ENCODE measurements at places on chromosomes 13 and 19.

GRCh38 chr13:21537105-21537504, 66.9 kb downstream of the MICU2 start:
- no peak for DNase-seq

- DNase-seq: no peak
Observed at GRCh38 chr13:71603255-71603654, 263.7 kb downstream of the DACH1 start.

DNA sequence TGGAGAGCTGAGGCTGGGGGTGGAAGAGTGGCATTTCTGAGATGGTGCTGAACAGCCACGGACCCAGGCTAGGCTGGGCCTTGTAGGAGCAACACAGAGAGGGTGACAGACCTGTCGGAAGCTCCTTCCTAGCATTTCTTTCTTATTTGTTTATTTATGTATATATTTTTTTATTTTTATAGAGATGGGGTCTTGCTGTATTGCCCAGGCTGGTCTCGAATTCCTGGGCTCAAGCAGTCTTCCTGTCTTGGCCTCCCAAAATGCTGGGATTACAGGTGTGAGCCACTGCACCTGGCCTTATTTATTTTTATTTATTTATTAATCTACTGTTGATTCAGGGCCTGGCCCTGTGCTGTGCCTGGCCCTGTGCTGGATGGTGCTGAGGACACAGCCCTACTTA, 6.5 kb downstream of the CIC start:
- no peak for DNase-seq

GRCh38 chr19:6667114-6667627, 2.8 kb downstream of the TNFSF14 start:
- no peak for DNase-seq

DNA sequence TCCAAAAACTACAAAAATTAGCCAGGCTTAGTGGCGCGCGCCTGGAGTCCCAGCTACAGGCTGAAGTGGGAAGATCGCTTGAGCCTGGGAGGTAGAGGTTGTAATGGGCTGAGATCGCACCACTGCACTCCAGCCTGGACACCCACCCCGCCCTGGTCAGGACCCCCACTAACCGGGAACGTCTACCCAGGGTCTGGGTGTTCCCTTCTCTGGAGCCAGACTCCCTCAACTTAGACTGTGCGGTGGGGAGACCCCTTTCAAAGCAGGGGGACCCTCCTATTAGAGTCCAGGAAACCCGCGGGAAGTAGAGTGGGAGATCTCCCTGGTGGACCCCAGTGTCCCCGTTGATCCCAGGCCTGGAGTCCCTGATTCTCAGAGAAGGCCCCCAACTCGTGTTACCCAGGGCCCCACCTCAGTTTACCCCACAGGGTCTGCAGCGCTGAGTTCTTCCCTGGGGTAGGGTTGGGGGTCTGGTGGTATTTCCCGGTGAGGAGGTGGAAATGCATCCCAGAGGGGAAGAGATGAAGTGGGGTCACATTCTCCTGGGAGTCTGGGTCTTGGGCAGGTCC, 6.1 kb upstream of the ARRDC2 start:
- DNase-seq: no peak

GRCh38 chr19:29943615-29944014, 1.6 kb downstream of the URI1 start:
- no peak for DNase-seq

GRCh38 chr13:52009946-52010345, 1.3 kb downstream of the ATP7B start:
- DNase-seq: no peak

- DNase-seq: no peak
Observed at GRCh38 chr13:94557684-94558235, 38.2 kb downstream of the TGDS start.

GRCh38 chr13:94318418-94318817, 161.1 kb downstream of the DCT start:
- DNase-seq: no peak

DNA sequence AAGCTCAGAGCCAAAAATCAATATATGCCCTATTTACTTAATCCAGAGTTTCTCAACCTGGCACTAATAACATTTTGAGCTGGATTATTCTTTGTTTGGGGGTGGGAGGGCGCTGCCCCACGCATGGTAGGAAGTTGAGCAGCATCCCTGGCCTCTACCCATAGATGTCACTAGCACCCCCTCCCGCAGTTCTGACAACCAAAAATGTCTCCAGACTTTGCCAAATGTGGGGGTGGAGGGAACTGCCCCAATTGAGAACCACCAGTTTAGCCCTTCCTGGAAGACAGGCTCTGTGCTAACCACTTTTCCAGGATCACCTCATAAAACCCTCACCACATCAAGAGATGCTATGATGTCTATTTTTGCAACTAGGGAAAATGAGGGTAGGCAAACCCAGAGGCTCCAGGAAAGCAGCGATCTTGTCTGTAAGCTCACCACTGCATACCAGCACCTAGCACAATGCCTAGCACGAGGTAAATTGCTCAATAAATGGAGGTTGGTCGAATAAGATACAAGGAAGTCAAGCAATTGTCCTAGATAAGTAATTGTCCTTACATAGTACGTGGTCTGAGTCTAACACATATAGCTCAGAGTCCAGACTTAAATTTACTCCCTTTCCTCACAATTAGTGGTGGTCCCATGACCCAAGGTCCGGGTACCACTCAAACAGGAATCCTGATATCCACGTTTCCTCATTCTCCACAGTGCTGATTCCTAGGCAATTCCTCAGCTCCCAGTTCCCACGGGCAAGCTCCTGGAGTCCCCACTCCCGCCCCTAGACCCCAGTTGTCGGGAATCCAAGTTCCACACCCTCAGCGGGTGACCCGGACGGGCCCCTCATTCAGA, 892 bp downstream of the TRIR start:
- no peak for DNase-seq

DNA sequence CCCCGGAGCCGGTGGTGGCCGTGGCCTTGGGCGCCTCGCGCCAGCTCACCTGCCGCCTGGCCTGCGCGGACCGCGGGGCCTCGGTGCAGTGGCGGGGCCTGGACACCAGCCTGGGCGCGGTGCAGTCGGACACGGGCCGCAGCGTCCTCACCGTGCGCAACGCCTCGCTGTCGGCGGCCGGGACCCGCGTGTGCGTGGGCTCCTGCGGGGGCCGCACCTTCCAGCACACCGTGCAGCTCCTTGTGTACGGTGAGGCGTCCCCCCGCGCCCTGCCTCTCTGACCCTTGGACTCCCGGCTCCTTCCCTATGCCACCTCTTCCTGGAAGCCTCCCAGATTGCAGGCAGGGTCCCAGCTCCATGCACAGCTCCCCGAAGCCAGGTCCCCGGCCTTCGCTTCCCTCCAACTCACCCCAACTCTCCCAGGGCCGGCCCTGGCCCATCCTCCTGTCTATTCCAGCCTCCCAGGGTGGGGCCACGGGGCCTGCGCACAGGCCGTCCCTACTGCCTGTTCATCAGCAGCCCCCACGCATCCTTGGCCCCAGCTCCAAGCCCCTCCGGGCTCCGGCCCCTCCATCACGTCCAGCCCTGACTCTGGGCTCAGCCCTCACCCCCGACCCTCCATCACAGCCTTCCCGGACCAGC, 1.7 kb downstream of the MADCAM1 start:
- DNase-seq: no peak

- peak; percentile 16 for DNase-seq
Observed at GRCh38 chr13:45393941-45394570, 24.1 kb downstream of the SLC25A30 start.

DNA sequence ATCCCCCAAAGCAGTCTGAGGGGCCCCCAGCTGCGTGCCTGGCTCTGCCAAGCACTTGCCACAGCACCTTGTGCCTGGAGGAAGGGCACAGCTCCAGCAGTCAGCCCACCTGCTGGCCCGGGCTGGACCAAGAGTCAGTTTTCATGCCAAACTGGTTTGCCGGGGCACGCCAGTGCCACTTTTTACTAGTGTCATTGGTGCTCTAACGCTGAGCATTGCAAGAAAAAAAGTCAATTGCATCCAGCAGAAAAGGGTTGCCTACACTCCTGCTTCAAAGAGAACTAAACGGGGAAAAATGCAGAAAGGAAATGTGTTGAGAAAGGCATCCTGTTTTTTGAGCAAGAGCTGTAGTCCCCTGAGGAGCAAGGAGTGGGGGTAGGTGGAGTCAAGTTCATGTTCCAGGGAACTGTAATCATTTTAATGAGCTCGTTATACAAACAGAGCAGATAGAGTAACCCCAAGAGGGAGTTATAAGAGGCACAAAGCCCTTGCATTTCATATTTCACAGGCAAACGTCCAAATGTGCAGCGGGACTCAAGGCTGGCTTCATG, 68.4 kb downstream of the F2RL3 start:
- DNase-seq: no peak

GRCh38 chr13:27077451-27077850, 94.2 kb downstream of the USP12 start:
- DNase-seq: no peak

DNA sequence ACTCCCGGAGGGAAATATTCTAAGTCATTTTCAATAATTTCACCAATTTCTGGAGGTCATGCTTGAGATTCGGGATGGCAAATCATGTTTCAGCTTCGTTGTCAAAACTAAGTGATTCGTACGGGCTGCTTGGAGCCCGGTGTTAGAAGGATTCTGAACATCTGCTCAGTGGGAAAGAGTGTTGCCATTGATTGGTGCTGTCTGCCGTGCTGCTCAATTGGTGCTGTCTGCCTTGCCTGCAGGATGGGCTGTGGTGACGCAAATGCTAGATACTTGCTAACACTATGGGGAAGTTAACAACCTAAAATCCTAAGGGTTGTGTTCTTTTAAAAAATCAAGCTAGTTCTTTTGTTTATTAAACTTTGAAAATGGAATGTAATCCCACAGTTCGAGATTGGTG, 17.3 kb upstream of the CACNG8 start:
- no peak for DNase-seq

GRCh38 chr13:98208606-98209005, 31.5 kb upstream of the RNF113B start:
- no peak for DNase-seq

- DNase-seq: no peak
Observed at GRCh38 chr13:48973845-48974431, 1.8 kb upstream of the FNDC3A start.

- no peak for DNase-seq
Observed at GRCh38 chr13:60078226-60078625, 85.5 kb downstream of the DIAPH3 start.

DNA sequence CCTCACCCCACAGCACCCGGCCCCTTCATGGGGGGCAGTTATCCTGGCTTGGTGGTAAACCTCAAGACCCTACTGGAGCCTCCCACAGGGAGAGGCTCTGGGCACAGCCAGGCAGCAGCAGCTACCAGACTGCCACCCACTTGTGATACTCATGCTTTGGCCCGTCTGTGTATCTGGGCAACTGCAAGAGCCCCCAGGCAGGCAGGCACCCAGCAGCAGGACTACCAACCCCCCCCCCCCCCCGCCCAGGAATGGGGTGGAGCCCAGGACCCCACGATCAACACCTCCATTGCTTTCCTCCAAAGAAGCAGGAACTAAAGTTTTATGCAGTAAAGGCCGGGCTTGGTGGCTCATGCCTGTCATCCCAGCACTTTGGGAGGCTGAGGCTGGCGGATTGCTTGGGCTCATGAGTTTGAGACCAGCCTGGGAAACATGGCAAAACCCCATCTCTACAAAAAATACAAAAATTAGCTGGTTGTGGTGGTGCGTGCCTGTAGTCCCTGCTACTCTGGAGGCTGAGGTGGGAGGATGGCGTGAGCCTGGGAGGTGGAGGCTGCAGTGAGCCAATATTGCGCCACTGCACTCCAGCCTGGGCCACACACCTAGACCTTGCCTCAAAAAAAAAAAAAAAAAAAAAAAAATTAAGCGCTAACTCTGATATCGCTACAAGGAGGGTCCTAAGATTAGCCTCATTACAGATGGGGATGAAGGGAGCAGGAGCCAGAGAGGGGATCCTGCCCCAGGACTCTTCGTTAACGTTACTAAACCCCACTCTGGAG, 1.1 kb upstream of the LYL1 start:
- DNase-seq: no peak

GRCh38 chr13:112964971-112965492, 4.0 kb upstream of the MCF2L start:
- no peak for DNase-seq

DNA sequence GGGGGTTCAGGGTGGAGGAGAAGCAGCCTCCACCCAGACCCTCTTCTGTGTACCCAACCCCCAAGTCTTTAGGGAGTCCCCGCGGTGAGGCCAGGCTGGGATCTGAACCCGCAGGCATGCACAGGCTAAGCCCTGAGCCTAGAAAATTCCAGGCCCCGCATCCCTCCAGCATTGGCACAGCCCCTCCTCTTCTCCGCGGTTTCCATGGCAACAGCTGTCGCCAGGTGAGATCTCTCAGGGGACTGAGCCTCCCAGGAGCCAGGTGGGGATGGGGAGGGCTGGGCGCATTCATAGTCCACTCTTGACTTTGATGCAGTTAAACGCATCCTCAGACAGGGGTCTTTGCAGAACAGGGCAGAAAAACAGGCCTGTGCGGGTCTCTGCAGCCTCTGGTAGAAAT, 48.3 kb upstream of the USP29 start:
- no peak for DNase-seq

GRCh38 chr19:29918891-29919290, 23.1 kb upstream of the URI1 start:
- no peak for DNase-seq

DNA sequence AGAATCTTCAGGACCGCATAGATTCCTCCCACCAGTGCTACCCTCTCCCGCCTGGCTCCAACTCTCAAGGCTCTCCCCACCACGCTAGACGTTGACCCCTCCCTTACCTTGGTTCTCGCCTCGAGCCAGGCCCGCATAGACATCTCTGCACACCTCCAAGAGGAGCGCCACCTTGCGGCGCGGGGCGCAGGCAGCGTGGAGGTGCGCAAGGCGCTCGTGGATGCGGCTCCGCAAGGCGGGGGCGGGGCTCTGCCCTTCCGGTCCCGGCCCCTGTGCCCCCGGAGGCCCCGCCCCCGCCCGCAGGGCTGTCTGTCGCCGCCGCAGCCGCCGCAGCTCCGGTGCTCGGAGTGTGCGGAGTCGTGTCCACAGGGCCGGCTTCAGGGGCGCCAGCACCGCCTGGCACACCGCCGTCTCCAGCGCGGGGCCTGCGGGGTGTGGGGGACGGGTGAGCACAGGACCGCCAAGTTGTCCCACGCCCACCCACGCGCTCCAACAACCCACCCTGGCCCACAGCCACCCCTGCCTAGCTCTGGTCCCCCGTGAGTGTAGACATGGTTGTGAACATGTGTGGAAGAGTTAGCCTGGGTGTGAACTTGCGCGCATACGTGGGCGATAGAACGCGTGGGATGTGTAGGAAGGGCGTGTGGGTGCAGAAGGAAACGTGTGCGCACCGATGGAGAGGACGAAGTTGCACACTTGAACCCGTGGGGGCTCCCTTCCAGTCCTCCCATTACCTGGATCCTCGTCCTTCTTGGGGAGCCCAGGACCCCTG, 8.1 kb downstream of the RINL start:
- DNase-seq: peak; percentile 52

DNA sequence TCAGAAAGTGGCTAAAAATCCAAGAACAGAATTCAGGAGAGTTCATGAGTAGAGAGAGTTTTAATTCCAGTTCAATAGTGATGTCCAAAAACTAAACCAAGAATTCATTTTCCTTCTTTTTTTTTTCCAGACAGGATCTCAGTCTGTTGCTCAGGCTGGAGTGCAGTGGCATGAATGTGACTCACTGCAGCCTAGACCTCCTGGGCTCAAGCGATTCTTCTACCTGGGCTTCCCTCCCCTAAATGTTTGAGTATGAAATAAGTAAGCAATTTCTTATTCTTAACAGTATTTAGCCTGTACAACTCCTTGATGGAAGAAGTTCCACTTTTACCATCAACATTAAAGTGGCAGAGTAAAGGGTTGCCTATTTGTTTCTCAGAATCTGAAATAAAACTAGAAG, 3.8 kb downstream of the COMMD6 start:
- DNase-seq: no peak

- no peak for DNase-seq
Observed at GRCh38 chr13:40017662-40018262, 362.3 kb downstream of the COG6 start.
